Lower lobe of right lung (tissue), 2 donors: ENCODE measurements at places on chromosomes 7 and 10. TPM values are rescaled to one million over a fixed set of nuclear protein-coding genes. Genes with fewer than 3 reads are reported as not detected.

The SPDYE5 gene
- not detected for total RNA-seq

The DNAJC12 gene
- 1.5 TPM for total RNA-seq

The PTEN gene
- total RNA-seq: 101 TPM

The ABCC2 gene
- total RNA-seq: 1.9 TPM

The ZNF853 gene
- 4.4 TPM for total RNA-seq
